Stimulated activated CD4-positive, alpha-beta T cell treated with anti-CD3 and anti-CD28 coated beads, TNF-alpha, amount 100 ng/mL, for 1 hour (primary cell): ENCODE measurements at places on chromosomes 4 and X.

GRCh38 chr4:76059750-76060149 is 14.8 kb upstream of the ART3 start:
- no peak for DNase-seq

DNA sequence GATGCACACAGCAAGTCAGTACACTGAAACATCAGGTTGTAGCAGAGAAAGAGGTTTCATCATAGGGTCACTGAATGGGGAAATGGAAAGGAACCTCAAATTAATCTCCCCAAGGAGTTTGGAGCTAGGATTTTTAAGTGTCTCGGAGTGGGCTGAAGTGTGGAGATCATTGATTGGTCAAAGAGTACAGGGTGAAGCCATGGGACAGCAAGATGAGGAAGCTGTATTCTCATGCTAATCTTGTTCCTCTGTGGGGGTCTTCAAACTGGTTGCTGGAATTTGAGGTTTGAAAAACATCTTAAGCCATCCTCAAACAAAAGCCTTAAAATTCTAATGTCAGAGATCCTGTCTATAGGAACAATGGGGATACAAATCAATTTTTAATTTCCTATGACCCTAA is 78.8 kb upstream of the TEX13A start:
- DNase-seq, result no peak

DNA sequence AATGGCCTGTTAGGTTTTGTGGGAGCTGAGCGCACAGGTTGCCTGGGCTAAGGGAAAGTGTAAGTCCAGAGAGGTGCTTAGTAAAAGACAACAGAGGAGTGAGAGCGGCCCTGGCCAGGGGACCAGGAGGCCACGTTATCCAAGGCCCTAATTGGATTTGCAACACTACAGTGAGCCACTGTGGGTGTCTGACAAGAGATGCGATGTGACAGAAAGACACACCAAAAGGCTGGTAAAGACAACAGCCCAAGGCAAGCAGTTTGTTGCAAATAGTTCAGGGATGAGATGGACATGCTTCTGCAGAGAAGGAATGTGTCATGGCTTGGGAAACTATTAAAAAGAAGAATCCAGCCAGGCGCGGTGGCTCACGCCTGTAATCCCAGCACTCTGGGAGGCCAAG is 162.7 kb upstream of the KIT start:
- no peak for DNase-seq

DNA sequence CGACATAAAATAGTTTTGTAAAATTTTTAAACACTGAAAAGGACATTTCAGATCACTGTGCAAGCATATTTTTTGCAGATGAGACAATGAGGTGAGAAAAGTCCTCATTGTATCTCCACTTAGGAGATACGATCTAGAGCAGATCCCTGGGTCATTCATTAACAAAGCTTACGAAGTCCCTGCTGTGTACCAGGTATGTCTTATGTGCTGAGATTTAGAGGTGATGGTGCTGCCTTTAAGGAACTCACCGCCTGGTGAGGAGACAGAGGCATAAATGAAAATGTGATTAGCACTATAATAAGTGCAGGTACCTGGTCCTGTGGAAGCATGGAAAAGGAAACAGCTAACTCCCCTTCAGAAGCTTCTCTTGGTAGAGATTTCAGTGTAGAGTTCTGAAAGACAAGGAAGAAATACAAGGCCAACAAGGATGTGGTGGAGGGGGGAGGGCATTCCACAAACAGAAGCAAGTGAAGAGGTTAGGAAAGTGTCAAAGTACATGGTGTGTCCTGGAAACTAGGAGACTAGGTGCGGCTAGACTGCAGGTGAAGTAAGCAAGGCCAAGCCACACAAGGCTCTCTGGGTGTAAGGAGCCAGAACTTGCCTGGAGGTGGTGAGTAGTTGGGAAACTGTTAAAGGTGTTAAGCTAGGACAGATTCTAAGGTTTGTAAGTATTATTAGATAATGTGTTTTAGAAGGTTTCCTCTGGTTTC is 1.5 kb upstream of the NDNF start:
- DNase-seq, result no peak

GRCh38 chrX:112643721-112644120 is 36.0 kb downstream of the LHFPL1 start:
- no peak for DNase-seq

DNA sequence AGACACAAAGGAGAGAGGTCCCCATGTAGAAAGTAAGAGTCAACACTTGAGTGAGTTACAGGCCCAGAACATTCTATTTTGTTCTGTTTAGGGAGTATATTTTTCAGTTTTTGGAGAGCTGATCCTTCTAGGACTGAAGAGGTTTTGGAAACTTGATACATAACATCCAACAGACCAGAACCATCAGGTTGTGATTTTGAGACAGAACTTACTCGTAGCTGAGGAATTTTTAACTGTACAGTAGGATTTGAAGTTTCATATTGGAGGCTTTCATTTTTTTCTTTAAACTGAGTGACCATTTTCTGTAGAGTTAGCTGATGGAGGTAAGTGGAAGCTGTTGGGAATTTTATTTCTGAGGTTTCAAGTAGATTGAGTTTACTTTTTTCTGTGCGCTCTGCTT is 73.3 kb downstream of the NCAPG start:
- DNase-seq, result no peak

DNA sequence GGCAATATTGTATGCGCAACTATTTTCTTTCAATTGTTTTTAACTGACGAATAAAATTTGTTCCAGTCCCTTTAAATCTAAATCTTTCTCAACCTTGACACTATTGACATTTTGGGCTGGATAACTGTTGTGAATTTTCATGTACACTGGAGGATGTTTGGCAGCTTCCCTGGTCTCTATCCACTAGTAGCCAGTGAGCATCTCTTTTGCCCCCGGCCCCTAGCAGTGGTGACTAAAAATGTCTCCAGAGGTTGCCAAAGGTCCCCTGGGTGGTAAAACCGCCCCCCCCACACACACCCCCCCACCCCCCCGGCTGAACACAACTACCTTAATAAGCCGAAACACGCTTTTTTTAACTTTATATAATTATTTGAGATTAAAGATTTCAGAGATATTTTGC is 514 bp downstream of the FANCB start:
- DNase-seq, result no peak

- DNase-seq, result no peak
These were observed 208.1 kb downstream of the ANKRD50 start for GRCh38 chr4:124504431-124504830.

GRCh38 chr4:121150486-121150885 is 13.6 kb downstream of the TNIP3 start:
- DNase-seq, result no peak

- no peak for DNase-seq
These were observed 7.2 kb upstream of the MRFAP1 start for GRCh38 chr4:6633091-6633906.

DNA sequence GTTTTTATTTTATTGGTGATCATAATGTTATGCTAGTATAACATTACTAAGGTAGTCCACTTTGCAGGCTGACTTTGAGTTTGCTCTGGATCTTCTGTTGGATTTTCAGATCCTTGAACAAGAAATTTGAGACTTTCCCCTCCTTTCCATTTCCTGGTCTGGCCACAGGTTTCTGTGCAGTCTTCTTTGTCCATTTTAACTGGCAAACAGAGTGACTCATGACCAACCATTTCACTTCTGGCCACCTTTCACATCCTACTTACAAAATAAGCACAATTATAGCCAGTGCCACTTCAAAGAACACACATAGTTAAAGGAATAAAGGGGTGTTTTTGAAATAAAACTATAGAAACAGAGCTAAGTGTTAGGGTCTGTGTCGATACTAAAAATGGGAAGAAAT is 8.4 kb downstream of the ANK2 start:
- DNase-seq, result no peak

- no peak for DNase-seq
These were observed 2.3 kb upstream of the MSX1 start for GRCh38 chr4:4857001-4857808.

DNA sequence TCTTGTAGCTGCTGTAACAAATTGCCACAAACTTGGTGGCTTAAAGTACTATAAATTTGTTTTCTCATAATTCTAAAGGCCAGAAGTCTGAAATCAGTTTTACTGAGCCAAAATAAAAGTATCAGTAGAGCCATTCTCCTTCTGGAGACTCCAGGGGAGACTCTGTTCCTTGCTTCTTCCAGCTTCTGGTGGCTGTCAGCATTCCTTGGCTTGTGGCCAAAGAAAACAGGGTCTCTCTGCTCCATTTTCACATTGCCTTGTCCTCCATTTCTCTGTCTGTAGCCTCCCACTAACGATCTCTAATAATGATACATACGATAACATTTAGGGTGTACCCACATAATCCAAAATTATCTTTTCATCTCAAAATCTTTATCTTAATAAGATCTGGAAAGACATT is 200.4 kb downstream of the MAB21L2 start:
- no peak for DNase-seq

DNA sequence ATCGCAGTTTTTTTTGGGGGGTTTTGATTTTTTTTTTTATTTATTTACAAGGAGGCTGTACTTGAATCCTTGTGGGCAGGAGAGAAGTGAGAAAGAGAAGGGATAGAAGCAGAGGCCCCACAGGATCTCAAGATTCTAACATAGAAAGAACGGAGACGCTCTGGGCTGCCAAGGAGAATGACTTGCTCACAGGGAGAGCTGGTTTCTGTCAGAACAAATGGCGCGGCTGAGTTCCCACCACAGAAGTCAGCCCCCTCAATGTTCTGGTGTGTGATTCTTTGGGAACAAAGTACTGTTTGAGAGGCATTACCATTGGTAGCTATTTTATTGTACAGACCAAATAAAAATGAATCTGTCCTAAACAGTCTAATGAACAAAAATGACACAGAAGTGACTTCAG is 80.6 kb downstream of the ATXN3L start:
- DNase-seq, result no peak

DNA sequence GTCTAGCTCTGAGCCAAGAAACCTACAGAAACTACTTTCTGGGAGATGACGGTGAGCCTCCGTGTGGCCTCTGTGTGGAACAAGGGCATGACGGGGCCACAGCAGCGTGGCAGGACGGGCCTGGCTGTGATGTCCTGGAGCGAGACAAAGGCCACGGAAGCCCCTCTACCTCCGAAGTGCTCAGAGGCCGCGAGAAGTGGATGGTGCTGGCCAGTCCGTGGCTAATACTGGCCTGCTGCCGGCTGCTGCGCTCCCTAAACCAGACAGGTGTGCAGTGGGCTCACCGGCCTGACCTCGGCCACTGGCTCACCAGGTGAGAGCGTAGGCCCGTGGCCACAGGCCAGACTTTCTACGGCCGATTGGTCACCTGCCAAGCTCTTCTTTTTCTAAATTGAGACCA is 24.6 kb downstream of the PIGG start:
- DNase-seq, result no peak

DNA sequence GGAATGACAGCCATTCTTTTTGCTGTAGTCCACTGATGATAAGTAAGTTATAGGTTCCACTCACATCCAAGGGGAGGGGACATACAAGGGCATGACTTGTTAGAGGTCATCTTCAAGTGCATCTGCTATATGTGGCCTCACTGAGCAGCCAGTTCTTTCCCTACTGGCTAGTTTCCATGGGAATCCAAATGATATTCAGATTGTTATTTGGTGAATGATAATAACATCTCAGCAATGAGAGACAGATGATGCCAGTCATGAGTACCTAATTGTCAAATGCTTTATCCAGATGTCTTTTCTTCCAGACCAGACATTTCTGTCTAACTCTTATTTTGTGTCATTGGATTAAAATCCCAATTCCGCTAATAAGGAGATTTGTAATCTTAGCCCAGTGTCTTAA is 460.4 kb upstream of the BOD1L1 start:
- DNase-seq, result no peak

- no peak for DNase-seq
These were observed 77.8 kb upstream of the SH3RF1 start for GRCh38 chr4:169348541-169348940.

DNA sequence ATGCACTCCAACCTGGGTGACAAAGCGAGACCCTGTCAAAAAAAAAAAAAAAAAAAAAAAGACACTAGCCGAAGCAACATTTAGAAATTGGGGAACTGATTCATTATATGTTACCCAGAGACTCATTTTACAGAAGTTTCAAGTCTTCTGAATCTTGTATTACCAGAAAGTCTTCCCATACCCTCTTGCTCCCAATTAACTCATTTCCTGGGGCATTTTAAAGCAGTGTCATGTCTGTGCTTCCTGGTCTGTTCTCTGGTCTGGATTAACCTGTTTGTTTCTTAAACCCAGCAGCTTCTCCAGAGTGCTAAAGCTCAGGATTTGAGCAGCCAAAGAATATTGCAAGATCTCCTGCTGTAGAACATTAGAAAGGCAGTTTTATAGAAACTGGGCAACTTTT is 43.7 kb downstream of the FRMPD3 start:
- no peak for DNase-seq

DNA sequence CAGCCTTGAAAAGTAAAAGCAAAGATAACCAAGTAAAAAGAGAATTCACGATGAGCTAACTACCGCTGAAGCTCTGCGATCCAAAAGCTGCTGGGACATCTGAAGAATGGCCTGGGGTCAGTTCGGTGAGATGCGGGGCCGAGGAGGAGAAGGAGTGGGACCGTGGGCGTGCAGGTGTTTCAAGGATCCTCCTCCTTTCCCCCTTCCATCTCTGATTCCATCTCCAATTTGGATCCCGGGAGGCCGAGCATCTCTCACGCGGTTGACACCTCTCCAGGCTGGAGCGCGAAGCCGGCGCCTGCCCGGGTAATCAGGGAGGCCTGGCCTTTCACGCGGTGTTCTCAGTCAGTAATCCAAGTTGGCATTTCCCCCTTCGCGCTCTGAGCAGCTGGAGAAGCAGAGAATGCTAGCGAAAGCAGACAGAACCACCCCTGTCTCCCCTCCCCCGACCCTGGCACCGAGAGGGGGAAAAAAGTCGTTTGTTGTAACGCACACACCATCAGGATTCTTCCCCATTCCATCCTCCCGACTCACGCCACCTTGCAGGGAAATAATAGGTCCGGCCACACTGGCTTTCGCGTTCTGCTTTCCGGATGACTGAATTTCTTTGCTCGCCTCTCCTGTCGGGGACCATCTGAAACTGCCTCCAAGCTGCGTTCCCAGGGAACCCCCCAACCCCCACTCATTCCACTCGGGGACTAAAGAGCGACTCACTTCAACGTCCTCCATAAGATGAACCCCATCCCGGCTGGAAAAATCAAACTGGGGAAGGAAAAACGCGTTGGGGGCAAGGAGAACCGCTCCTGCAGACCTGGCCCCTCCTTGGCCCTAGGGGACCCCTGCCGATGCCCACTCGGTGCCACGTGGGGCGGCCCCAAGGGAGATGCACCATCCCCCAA is 6.5 kb downstream of the NEUROG2 start:
- DNase-seq, result no peak

- DNase-seq, result peak; percentile 55
These were observed 164.9 kb downstream of the DHX15 start for GRCh38 chr4:24419181-24420034.

- no peak for DNase-seq
These were observed 30.2 kb downstream of the CPLX1 start for GRCh38 chr4:795726-796119.

- no peak for DNase-seq
These were observed 11.0 kb upstream of the ERAS start for GRCh38 chrX:48815266-48815665.

GRCh38 chr4:67556436-67556835 is 2.1 kb upstream of the STAP1 start:
- DNase-seq, result no peak

GRCh38 chr4:104129243-104129642 is 365.5 kb downstream of the CXXC4 start:
- no peak for DNase-seq

- DNase-seq, result no peak
These were observed 1.7 kb upstream of the STIM2 start for GRCh38 chr4:26858947-26859401.

- DNase-seq, result no peak
These were observed 27.0 kb downstream of the TFDP3 start for GRCh38 chrX:133190877-133191738.
